Cortex of kidney (tissue), 1 donor: ENCODE measurements at places on chromosomes 7 and 10.

DNA sequence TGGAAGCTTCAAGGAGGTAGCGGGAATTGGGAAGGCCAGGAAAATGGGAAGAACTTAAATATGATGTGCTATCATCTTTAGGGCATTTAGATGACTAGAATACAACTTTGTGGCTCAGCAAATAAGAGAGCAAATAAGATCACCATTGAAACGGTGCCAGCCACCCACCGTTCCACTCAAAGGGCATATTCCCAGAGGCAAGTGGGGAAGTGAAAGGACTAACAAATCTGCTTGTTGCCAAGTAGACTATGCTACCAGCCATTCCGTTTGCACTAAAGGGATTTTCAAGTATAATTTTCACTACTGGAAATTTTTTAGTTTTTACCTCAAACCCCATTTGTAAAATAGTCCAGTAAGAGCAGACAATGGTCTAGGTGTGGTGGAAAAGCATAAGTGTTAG lies 4.0 kb upstream of the PPP1R3C start:
- no peak for DNase-seq

DNA sequence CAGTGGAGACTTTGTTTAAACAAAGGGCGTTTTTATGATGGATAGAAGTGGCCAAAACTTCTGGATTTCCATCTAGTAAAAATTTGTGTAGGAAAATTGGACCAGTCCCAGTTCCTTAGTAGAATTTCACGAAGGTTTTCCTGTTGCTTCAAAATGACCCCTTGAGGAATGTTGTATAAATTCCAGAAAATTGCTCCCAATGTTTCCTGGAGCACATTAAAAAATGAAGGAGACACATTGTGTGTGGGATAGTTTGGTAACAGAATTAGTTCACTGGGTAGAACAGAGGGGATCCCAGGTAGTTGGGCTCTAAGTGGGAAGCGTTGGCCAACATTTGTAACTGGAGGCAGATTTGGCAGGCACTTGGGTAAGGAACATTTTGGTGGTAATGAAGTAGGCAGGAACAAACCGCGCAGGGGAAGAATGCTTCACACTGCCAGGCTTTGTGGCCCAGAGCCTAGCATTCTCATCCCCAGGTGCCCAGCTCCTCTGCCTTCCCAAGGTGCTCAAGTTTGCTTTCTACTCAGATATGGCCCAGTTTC lies 758.6 kb downstream of the AUTS2 start:
- no peak for DNase-seq

- no peak for DNase-seq
Observed at GRCh38 chr7:19109000-19109946, 8.2 kb downstream of the TWIST1 start.

- DNase-seq: no peak
Observed at GRCh38 chr7:139384611-139385010, 24.9 kb downstream of the LUC7L2 start.

GRCh38 chr10:70174058-70174741 lies 3.9 kb upstream of the SAR1A start:
- no peak for DNase-seq
